Ammon's horn (tissue), 1 donor: ENCODE measurements at places on chromosomes 13 and 19.

- no peak for DNase-seq
Measured at GRCh38 chr19:48192750-48193149, 22.3 kb downstream of the ZSWIM9 start.

- DNase-seq: no peak
Measured at GRCh38 chr19:613732-614567, 19.4 kb downstream of the POLRMT start.

GRCh38 chr13:96999091-96999490, 4.8 kb upstream of the OXGR1 start:
- no peak for DNase-seq

DNA sequence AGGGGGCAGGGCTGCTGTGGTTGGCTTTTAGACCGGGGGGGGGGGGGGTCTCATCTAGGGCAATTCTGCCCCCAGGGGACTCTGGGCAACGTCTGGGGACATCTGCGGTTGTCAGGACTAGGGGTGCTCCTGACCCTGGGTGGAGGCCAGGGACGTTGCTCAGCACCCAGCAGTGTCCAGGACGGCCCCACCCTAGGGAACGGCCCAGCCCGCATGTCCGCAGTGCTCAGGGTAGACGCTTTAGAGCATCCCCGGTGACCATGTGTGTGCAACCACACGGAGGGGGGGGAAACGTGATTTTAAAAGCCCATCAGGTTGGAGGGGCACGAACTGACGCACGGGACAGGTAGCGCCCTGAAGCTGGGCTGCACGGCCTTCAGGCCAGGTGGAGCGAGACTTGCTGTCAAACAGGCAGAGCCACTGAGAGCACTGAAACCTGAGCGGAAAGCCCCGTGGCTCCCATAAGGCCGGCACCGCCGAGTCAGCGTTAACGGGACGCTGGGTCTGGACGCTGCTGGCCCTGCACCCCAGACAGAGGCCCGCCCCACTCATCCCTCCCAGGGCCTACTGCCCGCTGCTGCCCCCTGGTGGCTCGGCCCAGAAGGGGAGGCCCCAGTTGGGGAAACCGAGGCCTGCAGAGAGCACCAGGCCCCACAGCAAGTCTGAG, 8.3 kb downstream of the CACTIN start:
- DNase-seq: peak; percentile 47

DNA sequence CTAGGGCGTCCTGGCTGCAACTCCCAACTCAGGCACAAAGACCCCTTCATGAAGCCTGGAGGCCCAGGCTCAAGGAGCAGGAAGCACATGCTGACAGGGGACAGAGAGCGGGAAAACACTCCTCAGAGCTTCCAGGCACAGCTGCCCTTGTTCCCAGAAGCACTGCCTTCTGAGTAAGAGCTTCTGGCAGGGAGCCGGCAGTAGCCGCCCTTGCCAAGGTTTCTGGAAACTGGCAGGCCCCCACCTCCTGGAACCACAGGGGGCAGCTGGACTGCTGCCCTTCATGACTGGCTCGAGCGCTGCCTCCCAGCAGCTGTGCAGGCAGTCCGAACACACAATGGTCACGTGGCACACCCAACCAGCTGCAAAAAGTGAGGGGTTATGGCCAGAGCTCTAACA, 33.6 kb upstream of the EPHX3 start:
- peak; percentile 92 for DNase-seq

- no peak for DNase-seq
Measured at GRCh38 chr13:105894697-105895096, 640.8 kb downstream of the EFNB2 start.

DNA sequence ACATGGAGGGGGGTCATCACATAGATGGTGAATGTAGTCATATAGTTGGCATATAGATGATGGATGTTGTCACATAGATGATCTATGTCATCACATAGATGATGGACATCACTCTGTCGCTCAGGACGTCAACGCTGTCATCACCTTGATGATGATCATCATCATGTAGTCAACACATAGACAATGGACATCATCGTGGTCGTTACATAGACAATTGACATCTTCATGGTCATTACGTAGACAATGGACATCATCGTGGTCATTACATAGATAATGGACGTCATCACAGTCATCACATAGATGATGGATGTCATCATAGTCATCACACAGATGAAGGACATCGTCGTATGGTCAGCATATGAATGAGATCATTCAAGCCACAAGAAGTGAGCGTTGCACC, 28.6 kb upstream of the SLC15A1 start:
- DNase-seq: no peak

- DNase-seq: no peak
Measured at GRCh38 chr19:48218997-48219396, 36.7 kb downstream of the CARD8 start.

DNA sequence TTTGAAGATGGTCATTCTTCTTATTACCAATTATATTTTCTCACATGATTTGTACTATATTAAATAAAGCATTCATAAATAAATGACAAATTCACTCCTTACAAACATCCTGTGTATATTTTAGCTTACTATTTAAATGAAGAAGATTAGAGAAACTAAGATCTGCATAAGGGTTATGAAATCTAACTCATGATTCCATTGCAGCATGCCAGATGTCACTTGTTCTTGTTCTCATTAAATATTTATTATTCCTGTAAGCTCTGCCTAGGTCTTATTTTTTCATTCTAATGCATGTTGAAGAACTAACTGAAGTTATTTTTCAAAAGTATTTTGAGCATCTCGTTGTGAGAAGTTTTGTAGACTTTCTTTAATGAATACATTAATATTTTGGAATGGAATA, 18.3 kb downstream of the NUP58 start:
- DNase-seq: no peak

GRCh38 chr13:47066226-47066625, 169.4 kb upstream of the HTR2A start:
- no peak for DNase-seq

DNA sequence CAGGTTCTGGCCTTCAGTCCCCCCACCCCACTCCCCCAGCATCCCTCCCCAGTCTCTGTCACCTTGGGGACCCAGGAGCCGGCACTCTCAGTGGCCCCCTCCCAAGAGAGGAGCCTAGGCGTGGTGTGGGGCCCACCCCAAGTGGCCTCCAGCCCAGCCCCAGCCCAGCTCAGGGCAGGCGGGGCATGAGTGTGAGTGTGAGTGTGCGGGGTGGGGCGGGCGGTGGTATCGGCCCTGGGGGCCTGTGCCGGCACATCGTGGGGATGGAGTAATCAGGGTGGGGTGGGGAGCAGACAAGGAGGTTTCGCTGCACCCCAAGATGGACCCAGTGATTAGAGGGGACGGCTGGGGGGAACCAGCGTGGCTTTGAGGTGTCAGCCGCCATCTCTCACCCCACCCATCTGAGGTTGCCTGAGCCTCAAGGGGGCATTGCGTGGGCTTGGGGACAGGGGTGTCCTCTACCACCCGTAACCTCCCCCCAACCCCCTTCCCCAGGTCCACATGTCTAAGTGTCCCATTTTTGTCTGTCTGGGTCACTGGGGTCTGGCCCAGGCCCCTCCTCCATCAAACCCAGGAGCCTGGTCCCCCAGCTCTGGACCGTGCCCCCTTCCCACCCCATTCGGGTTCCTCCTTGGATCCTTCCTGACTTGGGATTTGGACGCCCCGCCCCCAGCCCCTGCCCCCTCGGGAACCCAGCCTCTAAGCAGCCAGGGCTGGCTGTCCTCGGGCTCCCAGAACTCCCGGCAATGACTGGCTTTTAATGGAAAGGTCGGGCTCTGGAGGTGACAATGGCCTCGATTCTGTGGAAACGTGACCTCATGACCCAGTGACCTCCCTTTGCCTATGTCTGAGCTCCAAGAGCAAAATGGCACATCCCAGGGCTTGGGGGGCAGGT, 6.9 kb upstream of the SULT2B1 start:
- no peak for DNase-seq

- DNase-seq: no peak
Measured at GRCh38 chr13:81326913-81327312, 986.0 kb upstream of the SPRY2 start.

- peak; percentile 96 for DNase-seq
Measured at GRCh38 chr19:29505097-29505824, 20.5 kb upstream of the VSTM2B start.

DNA sequence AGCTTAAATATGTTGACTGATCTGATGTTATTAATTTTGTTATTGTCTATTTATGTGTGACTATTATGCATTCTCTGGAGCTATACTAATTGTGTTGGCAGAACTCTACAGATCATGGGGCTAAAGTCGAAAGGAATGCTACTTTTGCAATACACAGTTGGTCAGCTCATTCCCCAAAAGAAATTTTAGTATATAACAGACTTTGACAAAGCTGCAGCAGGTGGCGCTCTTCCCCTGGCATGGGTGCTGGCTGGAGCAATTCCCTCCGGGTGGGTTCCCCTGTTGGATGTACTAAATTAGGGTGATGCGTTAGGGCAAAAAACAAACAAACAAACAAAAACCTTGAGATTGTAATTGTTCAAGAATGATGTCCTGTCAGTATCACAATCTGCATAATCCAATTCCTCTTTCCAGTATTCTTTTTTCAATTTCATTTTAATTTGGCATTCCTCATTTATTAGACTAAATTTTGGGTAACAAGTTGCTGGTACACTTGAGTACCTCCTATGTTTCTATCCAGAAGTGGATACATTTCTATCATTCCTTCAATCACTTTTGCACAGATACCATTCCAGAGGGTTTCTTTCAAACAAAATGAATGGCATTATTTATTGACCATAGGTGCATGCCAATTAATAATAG, 322.8 kb upstream of the EDNRB start:
- peak; percentile 13 for DNase-seq

DNA sequence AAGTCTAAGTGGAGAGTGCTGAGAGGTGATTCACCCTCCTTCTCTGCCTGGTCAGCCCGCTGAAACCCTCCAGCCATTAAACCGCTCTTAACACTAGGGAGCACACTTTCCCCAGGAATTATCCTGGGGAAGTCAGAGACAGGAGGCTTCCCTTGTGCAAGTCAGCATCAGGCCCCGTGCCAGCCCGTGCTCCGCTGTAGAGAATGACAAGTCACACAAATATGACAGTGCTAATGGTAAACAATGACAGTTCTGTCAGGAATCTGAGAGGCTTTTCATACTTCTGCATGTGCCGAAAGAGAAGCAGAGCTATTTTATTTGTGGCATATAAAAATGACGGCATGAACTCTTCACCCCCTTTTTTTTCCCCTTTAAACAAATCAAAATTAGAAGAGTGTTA, 816.9 kb upstream of the SLC10A2 start:
- DNase-seq: peak; percentile 93

- no peak for DNase-seq
Measured at GRCh38 chr13:20714161-20714560, 10.7 kb downstream of the IL17D start.

DNA sequence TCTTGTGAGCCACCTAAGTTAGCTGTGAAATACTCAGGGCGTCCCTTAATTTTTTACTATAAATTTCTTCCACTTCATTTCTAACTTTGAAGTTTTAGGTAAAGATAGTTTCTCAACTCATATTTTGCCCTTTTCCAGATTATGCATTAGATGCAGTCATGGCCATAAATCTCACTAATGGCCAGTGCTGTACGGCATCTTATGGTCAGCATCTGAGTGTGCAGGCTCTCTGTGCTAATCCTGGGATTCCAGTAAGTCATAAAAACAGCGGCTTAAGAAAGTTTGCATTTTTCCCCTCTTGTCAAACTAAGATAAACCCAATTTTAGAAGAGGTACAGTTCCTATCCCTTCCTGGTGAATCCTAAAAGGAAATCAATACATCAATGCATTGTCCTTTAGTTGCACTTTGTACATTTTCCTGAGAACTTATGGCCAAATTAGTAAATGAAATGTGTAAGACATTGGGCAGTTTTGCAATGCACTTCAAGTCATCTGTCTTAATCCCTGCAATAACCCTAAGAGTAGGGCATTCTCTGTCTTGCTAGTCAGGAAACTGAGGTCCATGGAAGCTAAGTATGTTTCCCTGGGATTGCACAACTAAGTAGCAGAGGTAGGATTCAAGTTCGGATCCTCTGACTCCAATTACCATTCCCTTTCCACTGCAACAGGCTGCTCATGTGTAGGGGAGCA, 146.2 kb downstream of the DCT start:
- no peak for DNase-seq

DNA sequence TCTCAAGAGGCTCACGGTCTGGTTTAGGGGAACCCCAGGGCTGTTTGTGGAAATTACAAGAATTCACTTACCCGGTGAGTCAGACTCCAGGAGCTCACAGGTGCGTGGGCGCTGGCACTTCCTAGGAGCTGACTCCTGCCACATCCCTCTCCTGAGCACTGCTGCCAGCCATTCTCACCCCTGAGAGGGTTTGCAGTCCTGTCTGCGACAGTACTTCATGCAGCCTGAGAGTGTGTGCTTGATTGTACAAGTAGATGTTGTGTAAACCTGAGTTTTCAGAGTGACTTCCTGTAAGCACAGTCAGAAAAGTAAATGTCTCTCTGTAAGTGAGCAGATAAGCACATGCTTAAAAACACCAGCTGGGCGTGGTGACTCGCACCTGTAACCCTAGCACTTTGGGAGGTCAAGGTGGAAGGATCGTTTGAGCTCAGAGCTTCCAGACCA, 8.1 kb downstream of the MRPL4 start:
- no peak for DNase-seq

- DNase-seq: no peak
Measured at GRCh38 chr13:93752541-93752940, 525.9 kb downstream of the GPC6 start.

DNA sequence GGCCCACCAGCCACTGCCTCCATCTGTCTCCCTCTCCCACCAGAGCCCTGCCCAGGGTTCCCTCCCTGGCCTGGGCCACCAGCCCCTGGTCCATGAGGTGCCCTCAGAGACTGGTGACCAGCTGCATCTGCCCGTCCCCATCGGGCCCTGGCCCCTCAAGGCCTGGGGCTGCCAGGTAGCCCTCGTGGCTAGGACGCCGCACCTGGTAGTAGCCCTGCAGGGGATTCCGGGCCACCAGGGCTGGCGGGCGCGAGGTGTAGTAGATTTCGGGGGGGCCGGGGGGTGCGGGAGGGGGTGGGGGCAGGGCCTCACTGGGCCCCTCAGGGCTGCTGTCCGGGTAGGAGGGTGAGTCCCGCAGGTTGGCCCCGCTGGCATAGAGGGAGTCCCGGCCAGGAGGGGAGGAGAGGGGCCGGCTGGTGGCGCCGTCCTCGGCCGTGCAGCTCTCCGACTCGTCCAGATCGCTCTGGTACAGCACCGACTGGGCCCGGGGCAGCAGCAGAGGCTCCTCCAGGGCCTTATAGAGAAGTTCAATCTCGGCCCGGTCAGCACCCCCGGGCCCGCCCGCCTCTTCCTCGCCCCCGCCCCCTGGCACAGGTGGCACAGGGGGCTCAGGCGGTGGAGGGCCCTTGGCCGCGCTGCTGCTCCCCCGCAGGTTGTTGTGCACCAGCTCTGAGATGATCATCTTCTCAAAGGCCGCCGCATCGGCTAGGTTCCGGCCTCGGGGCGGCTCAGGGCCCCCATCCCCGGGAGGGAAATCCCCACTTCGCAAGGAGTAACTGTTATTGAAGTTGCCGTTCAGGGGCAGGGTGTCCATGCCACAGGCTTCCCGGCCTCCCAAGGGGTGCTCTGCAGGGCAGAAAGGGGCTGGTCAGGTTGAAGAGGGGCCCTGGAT, 14.6 kb upstream of the ASF1B start:
- DNase-seq: no peak

GRCh38 chr13:81017513-81018152, 676.7 kb upstream of the SPRY2 start:
- peak; percentile 75 for DNase-seq
